ENCODE measurements at places on chromosomes 5 and 9.
A peak's percentile ranks its signal among the peaks of the same experiment; 100 is the strongest.

DNA sequence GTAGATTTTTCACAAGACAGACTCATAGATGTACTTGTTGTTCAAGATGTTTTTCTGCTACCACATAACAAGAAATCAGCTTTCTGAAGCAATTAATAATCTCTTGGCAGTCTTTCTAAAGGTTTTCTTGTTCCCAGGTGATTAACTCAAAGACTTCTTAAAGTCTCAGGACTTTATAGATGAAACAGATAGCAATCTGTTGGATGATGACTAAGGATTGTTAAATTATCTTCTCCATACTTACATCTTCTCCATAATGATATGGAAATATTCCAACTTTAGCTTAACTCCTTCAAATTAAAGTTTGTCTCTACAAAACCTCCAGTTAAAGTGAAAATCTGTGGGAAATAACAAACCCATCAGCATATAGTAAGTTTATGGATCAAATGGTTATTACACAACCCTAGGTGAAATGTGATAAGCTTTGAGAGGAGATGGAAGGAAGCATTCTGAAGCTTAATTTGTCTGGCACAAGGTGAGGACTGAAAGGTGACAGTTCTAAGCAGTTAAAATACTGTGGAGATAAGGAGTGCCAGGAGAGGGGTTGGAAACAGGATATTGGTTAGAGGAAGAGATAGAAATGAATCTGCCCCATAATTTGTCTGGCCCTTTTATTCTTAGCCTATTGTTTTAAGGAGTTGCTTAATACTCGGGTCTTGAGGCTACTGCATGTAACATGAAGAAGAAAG, 326.7 kb downstream of the ADGRV1 start:
- DNase-seq = no peak

DNA sequence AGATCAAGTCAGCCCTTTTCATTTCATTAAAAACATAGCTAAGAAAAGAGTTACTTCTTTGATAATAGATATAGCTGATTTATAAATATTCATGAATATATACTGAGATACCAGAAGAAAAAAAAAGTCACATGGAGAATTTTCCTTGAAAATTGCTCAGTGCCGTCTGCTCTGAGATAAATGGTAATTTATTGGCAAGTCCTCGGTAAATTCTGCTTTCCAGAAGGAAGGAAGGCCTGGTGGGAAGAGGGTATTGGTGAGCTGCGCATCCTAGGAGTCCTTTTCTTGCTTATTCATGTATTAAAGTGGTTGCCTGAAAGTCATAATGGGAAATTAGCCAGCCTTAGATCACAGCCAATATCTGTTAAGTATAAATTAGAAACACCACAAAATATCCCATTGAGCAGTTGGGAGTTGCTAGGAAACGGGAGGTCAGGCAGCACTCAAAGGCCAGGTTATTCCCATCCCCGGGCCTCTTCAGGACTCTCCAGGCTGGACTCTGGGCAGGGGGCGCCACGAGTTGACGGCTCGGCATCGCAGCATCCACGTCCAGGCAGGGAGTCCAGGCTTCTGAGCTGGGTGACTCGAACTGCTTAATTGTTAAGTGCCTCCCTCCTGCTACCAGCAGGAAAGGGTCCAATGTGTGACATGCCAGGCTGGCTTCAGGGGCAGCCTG, 116.7 kb upstream of the RETREG1 start:
- no peak for DNase-seq

- DNase-seq = peak; percentile 64
Measured at GRCh38 chr5:173581408-173582215, 34.8 kb downstream of the BOD1 start.

GRCh38 chr9:105259731-105260612, 15.5 kb downstream of the SLC44A1 start:
- no peak for DNase-seq

DNA sequence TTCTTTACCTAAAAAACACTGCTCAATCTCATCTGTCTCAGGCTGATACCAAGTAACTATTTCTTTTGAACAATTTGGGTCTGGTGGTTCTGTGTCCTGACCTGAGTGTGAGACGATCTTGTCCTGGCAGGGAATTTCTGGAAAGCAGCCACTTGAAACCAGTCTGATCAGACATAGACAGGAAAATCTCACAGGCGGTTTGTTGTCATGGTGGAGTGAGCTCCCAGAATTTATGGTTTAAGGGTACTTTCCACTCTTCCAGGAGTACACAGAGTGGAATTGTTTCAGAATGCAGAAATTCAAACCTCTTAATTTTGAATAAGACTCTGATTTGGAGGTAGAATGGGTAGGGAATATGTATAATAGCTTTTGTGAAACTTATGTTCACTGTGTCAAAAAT, 268.2 kb downstream of the ISL1 start:
- DNase-seq = peak; percentile 23

GRCh38 chr9:90867101-90867500, 65.5 kb downstream of the SYK start:
- no peak for DNase-seq

DNA sequence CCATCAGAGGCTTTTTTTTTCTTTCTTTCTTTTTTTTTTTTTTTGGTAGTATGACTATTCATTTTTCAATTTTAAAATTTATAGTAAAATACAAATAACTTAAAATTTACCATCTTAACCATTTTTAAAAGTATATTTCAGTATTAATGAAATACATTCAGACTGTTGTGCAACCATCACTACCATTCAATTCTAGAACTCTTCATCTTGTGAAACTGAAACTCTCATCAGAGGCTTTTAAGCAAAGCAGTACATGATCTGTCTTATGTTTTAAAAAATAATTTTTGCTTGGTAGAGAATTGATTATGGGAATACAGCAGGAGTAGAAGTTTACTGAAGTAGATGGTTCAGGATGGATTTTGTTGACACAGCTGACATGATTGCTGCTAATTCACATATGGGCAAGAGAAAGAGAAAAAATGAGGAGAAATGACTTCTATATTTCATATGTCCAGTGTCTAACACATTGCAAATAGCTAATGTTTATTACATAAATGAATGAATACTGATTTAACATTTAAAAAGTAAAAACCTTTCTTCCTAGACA, 13.4 kb downstream of the ELOVL7 start:
- DNase-seq = no peak

DNA sequence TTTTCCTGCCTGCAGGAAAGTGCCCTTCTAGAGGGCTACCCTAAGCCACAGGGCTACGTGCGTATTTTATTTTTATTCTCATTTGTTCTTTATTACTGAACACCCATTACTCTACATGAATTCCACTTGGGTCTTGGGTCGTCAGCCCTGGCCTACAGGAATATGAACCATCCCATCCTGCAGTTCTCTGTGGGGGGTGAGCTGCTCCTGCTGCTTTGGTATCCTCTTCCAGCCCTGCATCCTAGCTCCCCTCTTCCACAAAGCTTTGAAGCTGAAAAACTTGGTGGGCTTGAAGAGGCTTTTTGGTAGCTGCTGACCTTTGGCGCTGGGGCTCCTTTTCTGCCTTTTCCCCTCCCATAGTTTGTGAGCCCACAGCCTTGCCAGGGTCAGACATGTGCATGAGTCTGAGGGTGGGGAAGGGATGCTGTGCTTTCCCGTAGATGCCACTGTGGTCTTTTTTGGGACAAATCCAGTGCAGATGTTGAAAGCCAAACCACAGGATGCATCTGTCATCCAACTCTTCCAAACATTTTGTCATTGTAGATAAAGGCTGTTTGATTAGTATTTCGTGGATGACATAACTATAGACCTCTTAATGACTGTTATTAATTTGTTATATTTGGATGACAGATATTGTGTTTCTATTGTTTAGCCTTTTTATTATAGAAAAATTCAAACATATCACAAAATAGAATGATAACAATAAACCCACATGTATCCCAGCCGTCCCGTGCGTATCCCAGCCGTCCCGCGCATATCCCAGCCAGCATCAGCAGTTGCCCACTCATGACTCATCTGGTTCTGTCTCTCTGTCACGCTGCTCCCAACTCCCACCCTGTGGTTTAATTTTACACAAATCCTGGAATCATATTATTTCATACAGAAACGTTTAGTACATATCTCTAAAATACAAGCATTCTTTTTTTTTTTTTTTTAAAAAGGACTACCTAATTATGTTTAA, 43.9 kb downstream of the SLC46A2 start:
- DNase-seq = peak; percentile 15

GRCh38 chr5:107602896-107603295, 67.8 kb downstream of the EFNA5 start:
- DNase-seq = no peak

GRCh38 chr5:93746406-93747056, 5.1 kb upstream of the POU5F2 start:
- no peak for DNase-seq

GRCh38 chr9:74500584-74500924, 3.4 kb downstream of the RORB start:
- no peak for DNase-seq

DNA sequence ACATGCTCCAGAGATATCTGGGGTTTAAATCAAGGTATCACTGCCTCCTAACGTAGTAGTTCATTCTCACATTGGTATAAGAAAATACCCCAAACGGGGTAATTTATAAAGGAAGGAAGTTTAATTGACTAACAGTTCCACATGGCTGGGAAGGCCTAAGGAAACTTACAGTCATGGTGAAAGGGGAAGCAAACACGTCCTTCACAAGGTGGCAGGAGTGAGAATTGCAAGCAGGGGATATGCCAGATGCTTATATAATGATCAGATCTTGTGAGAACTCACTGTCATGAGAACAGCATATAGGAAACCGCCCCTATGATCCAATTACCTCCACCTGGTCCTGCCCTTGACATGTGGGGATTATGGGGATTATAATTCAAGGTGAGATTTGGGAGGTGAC, 1280.2 kb upstream of the C9orf72 start:
- no peak for DNase-seq

DNA sequence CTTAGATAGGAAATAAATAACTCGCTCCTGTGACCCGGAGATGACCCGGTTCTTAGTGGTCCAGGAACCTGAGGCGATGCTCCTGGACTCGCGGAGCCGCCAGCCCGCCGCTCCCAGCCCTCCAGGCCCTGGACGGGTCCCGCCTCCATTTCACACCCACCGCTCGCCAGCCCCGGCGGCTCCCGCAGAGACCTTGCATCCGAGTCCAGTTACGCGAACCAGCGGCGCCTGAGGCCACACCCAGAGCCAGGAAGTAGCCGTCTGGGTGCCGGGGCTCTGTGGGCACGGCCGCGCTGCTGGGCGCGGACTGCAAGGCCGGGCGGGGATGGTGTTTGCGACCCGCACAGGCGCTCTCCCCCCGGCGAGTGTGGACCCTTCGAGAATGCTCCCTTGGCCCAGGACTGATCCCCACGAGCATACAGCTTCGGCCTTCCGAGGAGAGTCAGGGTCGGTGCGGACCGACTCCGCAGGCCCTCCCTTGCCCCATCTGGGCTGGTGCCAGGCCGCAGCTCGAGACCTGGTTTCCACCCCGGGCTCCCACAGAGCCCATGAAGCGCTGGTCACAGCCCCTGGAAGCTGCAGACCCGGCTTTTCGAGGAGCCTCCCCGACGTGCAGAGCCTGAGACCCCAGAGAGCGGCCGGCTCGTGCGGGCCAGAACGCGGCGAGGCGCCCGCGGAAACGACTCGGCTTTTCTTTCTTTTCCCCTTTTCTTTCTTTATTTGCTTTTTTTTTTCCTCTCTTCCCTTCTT, 5.2 kb upstream of the BARX1 start:
- peak; percentile 31 for DNase-seq

DNA sequence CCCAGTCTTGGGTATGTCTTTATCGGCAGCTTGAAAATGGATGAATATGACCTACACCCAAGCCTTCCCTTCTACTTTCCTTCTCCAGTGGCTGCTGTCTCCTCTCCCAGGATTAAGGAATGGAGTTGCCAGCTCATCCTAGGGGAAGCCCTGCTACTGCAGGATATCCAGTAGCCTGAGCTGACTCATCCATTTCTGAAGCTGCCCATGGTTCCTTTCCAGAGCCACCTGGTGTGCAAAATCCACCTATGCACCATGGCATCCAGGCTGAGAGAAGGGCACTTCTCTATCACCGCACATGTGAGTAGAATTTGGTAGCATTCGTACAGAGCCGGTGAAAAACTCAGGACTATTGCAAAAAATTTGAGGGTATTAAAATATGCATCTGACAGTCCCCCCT, 290.8 kb downstream of the YTHDC2 start:
- DNase-seq = no peak
